Stimulated activated CD4-positive, alpha-beta T cell treated with anti-CD3 and anti-CD28 coated beads, Interleukin-4, amount 100 ng/mL, for 4 hours (primary cell): ENCODE measurements at places on chromosomes 11 and 22.

DNA sequence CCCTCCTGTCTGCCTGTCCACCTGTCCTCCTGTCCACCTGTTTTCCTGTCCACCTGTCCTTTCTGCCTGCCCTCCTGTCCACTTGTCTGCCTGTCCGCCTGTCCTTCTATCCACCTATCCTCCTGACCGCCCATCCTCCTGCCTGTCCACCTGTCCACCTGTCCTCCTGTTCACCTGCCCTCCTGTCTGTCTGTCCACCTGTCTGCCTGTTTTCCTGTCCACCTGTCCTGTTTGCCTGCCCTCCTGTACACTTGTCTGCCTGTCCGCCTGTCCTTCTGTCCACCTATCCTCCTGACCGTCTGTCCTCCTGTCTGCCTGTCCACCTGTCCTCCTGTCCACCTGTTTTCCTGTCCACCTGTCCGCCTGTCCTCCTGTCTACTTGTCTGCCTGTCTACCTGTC, 682.8 kb downstream of the TBC1D22A start:
- DNase-seq = no peak

GRCh38 chr11:130653838-130654636, 205.6 kb downstream of the ADAMTS15 start:
- DNase-seq = no peak

DNA sequence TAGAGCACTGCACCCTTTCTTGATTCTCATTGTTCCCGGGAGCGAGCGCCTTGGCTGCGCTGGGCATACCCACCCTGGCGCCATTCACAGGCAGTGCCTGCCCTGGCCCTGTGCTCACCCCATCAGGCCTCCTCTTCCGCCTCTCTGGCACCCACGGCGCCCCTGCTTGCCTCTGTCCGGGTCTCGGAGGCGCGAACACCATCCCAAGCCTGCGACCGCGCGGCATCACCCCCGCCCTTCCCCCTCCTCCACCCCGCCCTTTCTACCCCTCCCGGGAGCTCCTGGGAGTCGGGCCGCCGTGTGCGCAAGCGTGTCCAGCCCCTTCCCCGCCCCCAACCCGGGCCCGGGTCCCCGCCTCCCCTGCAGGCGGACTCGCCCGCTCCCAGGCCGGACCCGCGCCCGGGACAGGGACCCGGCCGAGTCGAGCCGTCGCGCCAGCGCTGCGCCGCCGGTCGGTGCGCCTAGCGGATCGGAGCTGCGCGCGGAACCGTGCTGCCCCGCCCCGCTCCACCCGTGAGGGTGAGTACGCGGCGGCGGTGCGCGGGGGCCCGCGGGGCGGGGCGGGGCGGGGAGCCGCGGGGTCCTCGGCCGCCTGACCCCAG, at the start of gene ST3GAL4:
Gene ST3GAL4, plus strand, starts transcription at position 363 of the 602 bp plus-strand sequence. CDS start 50,470 bp downstream, outside the sequence.
- peak; percentile 66 for DNase-seq

GRCh38 chr11:131906963-131907362, 536.5 kb downstream of the NTM start:
- no peak for DNase-seq

DNA sequence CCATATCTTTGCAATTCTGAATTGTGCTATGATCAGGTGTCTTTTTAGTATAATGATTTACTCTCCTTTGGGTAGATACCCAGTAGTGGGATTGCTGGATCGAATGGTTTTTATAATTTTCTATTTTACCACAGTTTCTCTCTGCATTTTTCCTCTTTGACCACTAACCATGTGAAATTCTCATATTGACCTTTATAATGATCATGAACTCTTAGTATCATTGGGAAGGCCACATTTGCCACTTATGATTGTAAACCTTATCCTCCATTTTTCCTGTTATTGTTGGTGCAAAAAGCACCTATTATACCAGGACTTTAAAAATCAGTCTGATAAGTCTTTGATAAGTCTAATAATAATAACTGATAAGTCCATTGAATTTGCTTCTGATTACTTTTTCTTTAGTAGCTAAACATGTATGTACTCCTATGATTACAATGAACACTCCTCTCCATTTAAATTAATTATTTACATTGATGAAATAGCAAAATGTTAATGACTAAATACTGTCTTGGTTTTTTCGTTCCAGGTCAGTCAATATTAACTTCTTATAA, 9.6 kb downstream of the NEAT1 start:
- no peak for DNase-seq

GRCh38 chr11:91926965-91927364, 297.7 kb upstream of the FAT3 start:
- no peak for DNase-seq

GRCh38 chr11:1410366-1411291, 20.9 kb downstream of the BRSK2 start:
- no peak for DNase-seq

DNA sequence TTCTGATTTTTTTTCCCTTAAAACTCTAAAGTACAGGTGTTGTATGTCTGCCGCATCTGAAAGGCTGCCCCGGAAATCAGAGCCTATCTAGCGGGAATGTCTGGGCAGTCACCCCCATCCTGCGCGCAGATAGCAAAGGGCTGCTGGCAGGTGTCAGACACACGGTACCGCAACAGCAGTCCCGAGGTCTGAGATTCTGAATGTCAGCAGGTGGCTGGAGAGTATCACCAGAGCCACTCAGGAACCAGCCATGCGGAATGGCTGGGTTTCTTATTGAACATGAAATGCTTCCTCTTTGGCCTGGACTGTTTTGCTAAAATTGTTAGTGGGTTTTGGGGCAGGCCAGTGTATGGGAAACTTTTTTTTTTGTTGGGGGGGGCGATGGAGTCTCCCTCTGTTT, 53.3 kb downstream of the CERK start:
- no peak for DNase-seq

DNA sequence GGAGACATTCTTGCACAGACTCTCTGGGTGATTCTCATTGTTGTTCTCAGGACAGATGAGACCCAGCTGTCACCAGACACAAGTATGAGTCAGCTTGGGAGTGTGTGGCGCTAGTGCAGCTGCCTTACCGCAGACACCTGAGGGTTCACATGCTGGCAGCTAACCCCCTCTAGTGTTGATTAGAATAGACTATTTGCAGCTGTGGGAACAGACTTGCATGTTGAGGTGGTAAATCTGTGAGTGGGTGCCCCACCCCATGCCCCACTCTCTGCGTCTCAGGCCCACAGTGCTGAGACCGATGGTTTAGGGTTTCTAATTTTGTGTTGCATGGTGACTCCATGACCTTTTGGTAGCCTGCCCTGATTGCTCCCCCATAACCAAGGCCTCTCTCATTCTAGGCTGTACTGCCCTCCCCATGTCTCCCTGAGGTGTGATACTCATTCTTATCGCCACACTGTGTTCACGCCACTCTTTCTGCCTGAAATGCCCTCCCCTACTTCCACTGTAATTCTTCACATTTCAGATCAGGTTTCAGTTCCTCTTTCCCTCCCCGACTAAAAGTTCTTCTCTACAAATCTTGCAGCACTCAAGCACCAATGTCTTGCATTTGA, 73.7 kb upstream of the KIRREL3 start:
- DNase-seq = no peak

GRCh38 chr11:88068848-88069554, 106.2 kb downstream of the RAB38 start:
- DNase-seq = no peak

- DNase-seq = no peak
Measured at GRCh38 chr11:13260201-13260962, 17.2 kb upstream of the BMAL1 start.

DNA sequence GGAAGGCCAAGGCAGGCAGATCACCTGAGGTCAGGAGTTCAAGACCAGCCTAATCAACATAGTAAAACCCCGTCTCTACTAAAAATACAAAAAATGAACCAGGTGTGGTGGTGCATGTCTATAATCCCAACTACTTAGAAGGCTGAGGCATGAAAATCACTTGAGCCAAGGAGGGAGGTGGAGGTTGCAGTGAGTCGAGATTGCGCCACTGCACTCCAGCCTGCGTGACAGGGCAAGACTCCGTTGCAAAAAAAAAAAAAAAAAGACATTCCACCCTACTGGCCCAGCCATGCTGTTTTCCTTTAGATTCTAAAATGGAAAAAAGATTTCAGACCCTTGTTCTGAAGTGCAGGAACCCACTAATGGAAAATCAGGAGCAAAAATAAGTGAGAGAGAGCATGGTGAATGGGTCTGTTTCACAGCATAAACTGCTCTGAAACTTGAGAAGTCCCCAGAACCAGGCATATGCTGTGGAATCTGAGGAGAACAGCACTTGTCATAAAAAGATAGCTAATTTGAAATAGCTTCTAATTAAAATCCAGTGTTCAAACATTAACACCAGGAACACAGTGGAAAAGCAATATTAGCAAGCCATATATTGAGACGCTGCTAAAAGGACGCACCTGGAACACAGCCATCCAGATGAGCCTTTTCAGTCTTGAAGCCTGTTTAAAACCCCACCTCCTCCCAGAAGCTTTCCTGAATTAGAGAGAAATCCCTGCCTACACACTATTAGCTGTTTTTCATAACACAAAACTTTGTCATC, 66.3 kb upstream of the CHRM4 start:
- DNase-seq = no peak

DNA sequence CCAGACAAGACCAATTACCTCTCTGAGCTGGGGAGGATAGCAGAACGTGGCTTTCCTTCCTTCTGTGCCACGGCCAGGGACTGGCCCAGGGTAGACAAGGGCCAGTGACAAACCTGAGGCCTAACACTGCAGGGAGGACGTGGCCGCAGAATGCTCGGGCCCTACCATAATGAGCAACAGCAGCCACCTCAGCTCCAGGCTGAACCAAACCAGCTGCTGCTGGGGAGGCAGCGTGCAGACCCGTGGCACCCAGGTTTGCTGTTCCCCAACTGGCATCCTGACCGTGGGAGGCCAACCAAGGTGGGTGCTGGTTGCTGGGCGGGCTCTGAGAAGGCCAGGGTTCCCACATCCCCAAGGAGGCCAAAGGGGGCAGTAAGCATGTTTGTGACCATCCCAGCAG, 83.0 kb downstream of the MORC2 start:
- DNase-seq = no peak

DNA sequence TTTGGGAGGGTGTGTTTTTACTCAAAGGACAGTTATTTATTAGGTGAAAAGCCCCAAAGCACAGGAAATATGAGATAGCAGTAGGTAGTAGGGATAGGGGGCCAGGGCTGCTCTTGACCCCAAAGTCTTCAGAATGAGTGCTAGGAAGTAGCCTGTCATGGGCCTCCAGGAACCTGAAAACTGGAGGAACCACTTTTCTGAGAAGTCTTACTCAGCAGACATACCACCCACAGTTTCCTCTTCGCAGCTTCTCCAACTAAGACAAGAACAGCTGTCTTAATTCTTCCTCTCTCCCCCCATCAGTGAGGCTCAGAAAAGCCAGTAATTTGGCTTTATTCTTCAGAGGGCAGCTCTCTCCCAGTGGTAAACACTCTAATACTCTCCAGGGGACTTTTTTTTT, 84.0 kb upstream of the CTSC start:
- DNase-seq = peak; percentile 5

- no peak for DNase-seq
Measured at GRCh38 chr11:100235085-100235484, 452.0 kb upstream of the ARHGAP42 start.
